Nephron progenitor cell (in vitro differentiated cells): ENCODE measurements at places on chromosomes 16 and 17.

GRCh38 chr17:18225642-18226283 is 328 bp downstream of the LLGL1 start:
- peaks cover 60% of the 10 kb centered on the region for H3K4me1 ChIP-seq
- H3K27me3 ChIP-seq, result peaks cover 3% of the 10 kb centered on the region
- no peaks in the 10 kb centered on the region for H3K36me3 ChIP-seq
- H3K4me3 ChIP-seq, result peak overlapping the region; percentile 98

DNA sequence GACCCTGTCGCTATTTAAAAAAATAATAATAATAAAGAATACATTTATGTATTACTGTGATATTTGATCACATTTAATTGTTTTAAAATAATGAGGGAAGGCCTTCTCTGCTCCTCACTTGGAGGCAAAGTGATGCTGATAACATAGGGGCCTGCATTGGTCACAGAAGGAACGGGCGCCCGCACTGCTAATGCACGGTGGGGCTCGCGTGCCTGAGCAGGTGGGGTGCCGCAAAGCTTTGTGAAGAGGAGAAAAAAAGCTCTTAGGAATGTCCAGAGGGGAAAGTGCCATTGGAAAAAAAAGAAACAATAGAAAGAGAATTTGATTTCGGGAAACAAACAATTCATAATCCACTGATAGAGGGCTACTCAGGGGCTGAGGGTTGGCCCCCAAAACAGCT is 143.8 kb downstream of the ZNF423 start:
- H3K36me3 ChIP-seq, result peaks cover 8% of the 10 kb centered on the region
- DNase-seq, result no peak

GRCh38 chr17:66073384-66073783 is 118.5 kb downstream of the CEP112 start:
- H3K4me1 ChIP-seq, result no peaks in the 10 kb centered on the region
- no peak overlapping the region for H3K4me3 ChIP-seq
- peaks cover 45% of the 10 kb centered on the region for H3K36me3 ChIP-seq
- DNase-seq, result no peak
- H3K27ac ChIP-seq, result no peak overlapping the region

DNA sequence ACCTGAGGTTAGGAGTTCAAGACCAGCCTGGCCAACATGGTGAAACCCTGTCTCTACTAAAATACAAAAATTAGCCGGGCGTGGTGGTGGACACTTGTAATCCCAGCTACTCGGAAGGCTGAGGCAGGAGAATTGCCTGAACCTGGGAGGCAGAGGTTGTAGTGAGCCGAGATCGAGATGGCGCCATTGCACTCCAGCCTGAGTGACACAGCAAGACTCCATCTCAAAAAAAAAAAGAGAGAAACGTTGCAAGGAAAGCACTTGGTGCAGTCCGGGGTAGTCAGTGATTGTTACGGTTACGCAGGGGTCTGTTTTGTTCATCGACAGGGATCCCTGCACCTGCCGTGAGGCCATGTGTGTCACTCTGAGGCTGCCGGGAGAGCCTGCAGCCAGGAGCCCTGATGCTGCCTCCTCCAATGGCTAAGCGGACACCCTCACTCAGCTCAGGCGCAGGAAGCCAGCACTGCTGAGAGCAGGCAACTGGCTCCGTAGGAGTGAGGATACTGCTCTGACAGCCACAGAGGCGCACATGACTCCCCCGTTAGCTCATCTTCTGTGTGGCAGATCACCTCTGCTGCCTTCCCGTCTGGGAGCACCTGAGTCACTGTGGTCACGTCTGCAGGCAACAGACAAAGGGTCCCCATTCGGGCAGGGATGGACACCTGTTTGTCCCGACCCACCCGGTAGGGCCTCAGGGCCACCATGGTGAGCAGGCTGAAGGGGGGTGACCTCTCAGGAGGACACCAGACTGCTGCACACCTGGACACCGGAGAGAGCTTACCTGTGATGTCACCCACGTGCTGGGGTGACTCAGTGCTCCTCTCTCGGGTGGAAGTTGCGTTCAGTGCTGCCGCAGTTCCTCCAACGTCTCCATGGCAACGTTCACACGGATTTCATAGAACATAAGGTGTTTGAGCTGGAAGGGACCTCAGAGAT is 5.2 kb upstream of the RAB26 start:
- no peak overlapping the region for H3K27ac ChIP-seq
- peaks cover 5% of the 10 kb centered on the region for H3K36me3 ChIP-seq
- DNase-seq, result no peak
- no peak overlapping the region for H3K4me3 ChIP-seq
- peaks cover 18% of the 10 kb centered on the region for H3K4me1 ChIP-seq

DNA sequence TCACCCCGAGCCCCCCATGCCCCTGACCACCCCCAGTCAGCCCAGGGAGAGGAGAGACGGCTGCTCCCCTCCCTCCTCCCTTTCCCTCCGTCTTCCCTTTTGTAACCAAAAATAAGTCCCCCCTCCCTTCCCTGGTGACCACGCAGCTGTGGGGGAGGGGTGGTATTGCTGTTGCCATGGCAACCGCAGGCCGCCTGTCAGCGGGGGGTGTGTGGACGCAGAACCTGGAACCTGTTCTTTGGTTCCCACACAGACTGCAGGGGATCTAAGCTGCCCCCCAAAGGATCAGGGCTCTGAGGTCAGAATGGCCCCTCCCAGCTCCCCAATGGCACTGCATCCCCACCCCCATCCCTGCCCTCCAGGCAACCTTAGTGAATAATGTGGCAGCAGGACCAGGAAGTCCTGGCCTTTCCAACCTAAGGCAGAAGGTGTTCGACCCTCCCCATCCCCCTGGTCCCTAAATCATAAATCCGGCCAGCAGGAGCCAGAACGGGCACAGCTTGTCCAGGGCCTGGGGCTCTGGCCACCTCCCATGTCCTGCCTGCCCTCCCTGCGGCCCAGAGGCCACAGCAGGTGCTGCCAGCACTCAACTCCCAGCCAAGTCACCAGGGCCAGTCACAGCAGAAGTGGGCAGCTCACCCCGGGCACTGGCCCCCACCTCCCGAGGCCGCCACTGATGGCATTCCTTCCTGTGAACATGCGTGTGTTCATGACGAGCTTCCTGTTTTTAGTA is 12.0 kb downstream of the CA4 start:
- no peak overlapping the region for H3K27ac ChIP-seq
- H3K4me1 ChIP-seq, result peaks cover 62% of the 10 kb centered on the region
- peak overlapping the region; percentile 35 for H3K4me3 ChIP-seq
- peak; percentile 50 for DNase-seq
- H3K27me3 ChIP-seq, result peaks cover 59% of the 10 kb centered on the region
- no peaks in the 10 kb centered on the region for H3K36me3 ChIP-seq

- no peaks in the 10 kb centered on the region for H3K36me3 ChIP-seq
- no peak for DNase-seq
- peaks cover 23% of the 10 kb centered on the region for H3K4me1 ChIP-seq
- peaks cover 2% of the 10 kb centered on the region for H3K27me3 ChIP-seq
Measured at GRCh38 chr17:60325730-60326524, 66.0 kb downstream of the USP32 start.

DNA sequence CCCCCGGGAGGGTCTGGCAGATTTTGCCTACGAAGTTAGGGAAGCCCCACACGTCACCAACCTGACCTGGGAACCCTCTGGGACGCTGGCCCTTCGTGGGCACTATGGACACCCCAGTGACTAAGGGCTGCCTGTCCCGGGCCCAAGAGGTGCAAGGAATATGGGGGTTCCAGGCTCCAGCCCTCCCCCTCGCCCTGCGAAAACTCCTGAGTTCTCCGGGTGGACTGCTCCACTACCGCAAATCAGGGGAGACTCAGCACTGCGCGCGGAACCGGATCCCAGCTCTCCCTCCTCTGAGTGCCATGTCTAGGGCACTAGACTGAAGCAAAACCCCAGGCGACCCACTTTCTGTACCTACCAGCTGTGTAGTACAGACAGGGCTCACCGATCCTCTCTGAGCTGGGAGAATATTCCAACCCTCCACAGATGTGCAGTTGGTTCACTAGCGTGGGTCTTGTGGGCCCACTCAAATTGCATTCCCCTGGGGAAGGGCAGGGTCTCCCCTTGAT is at the start of gene ARL5C:
Gene ARL5C, minus strand, starts transcription at position 321 of the 509 bp plus-strand sequence. CDS start 401 bp downstream, outside the sequence.
- peak within 1 kb of the TSS; percentile 86 for H3K4me3 ChIP-seq
- no peaks in the 10 kb centered on the region for H3K36me3 ChIP-seq
- H3K4me1 ChIP-seq, result peaks cover 45% of the 10 kb centered on the region
- peak within 1 kb of the TSS; percentile 11 for H3K27ac ChIP-seq
- no peak for DNase-seq

GRCh38 chr17:31156326-31156725 is 61.5 kb downstream of the NF1 start:
- no peaks in the 10 kb centered on the region for H3K4me1 ChIP-seq
- H3K4me3 ChIP-seq, result no peak overlapping the region
- no peak overlapping the region for H3K27ac ChIP-seq
- DNase-seq, result no peak
- H3K27me3 ChIP-seq, result no peaks in the 10 kb centered on the region

DNA sequence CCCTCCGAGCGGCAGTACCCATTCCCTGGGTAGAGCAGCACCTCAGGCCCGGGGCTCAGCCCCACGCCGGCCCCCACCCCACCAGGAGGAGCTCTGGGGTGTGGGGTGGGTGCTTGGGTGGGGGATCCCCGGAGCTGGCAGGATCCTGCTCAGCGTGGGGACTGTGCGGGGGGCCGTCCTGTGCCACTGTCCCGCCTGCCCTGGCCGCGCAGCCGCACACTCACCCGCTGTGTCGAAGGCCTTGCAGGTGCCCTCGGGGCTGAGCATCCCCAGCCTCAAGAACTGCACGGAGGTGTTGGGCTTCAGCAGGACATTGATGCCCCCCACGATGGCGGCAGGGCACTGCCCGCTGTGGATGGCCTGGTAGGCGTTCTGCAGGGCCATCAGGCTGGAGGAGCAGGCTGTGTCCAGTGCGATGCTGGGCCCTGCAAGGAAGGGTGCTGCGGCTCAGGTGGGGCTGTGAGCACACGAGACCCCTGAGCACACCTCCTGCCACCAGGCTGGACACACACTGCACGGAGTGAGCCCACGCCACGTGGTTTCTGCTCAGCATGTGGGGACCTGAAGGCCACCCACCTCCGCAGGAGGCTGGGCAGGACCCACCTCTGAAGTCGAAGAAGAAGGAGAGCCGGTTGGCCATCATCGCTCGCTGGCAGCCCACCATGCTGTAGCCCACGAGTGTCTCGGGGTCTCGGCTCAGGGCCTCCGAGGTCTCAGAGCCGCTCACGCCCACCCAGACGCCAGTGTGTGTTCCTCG is 4.9 kb downstream of the FASN start:
- H3K27ac ChIP-seq, result no peak overlapping the region
- no peak overlapping the region for H3K4me3 ChIP-seq
- H3K27me3 ChIP-seq, result no peaks in the 10 kb centered on the region
- no peaks in the 10 kb centered on the region for H3K36me3 ChIP-seq
- peaks cover 9% of the 10 kb centered on the region for H3K4me1 ChIP-seq

- H3K27ac ChIP-seq, result no peak overlapping the region
- H3K4me1 ChIP-seq, result peaks cover 57% of the 10 kb centered on the region
- H3K4me3 ChIP-seq, result no peak overlapping the region
- DNase-seq, result no peak
- H3K27me3 ChIP-seq, result peaks cover 21% of the 10 kb centered on the region
- no peaks in the 10 kb centered on the region for H3K36me3 ChIP-seq
Measured at GRCh38 chr17:78349891-78350642, 9.8 kb downstream of the SOCS3 start.

- peaks cover 10% of the 10 kb centered on the region for H3K4me1 ChIP-seq
- no peak for DNase-seq
- H3K36me3 ChIP-seq, result no peaks in the 10 kb centered on the region
Measured at GRCh38 chr17:81808778-81809555, 5.0 kb downstream of the GCGR start.

- peaks cover 41% of the 10 kb centered on the region for H3K4me1 ChIP-seq
- H3K27ac ChIP-seq, result peak overlapping the region; percentile 89
- H3K36me3 ChIP-seq, result peaks cover 3% of the 10 kb centered on the region
- peak overlapping the region; percentile 87 for H3K4me3 ChIP-seq
- peak; percentile 72 for DNase-seq
Measured at GRCh38 chr17:980406-981291, 1.1 kb upstream of the NXN start.

GRCh38 chr16:27417047-27417671 is 15.2 kb downstream of the IL21R start:
- H3K4me3 ChIP-seq, result no peak overlapping the region
- no peak overlapping the region for H3K27ac ChIP-seq
- H3K27me3 ChIP-seq, result peaks cover 13% of the 10 kb centered on the region
- H3K36me3 ChIP-seq, result peaks cover 2% of the 10 kb centered on the region

GRCh38 chr16:152141-153128 is at the start of gene HBZ:
HBZ (plus strand) TSS chr16:152644; CDS start chr16:152910, 266 bp downstream.
- peaks cover 15% of the 10 kb centered on the region for H3K4me1 ChIP-seq
- no peak for DNase-seq
- no peak within 1 kb of the TSS for H3K27ac ChIP-seq
- H3K36me3 ChIP-seq, result no peaks in the 10 kb centered on the region

DNA sequence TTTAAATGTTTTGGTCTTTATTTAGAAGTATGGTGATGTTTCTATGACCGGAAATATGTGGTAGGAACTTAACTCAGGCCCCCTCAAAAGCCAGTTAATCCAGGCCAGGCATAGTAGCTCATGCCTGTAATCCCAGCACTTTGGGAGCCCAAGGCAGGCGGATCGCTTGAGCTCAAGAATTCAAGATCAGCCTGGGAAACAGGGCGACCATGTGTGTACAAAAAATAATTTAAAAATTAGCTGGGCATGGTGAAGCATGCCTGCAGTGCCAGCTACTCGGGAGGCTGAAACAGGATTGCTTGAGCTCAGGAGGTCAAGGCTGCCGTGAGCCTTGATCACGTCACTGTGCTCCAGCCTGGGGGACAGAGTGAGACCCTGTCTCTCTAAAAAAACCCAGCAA is 10.3 kb downstream of the RSL1D1 start:
- peaks cover 74% of the 10 kb centered on the region for H3K36me3 ChIP-seq
- no peak overlapping the region for H3K4me3 ChIP-seq
- peaks cover 11% of the 10 kb centered on the region for H3K4me1 ChIP-seq
- DNase-seq, result no peak
- no peak overlapping the region for H3K27ac ChIP-seq
- no peaks in the 10 kb centered on the region for H3K27me3 ChIP-seq

- H3K4me3 ChIP-seq, result no peak overlapping the region
- no peak overlapping the region for H3K27ac ChIP-seq
- DNase-seq, result peak; percentile 28
- peaks cover 12% of the 10 kb centered on the region for H3K4me1 ChIP-seq
- peaks cover 3% of the 10 kb centered on the region for H3K27me3 ChIP-seq
- H3K36me3 ChIP-seq, result no peaks in the 10 kb centered on the region
Measured at GRCh38 chr16:73319737-73320136, 271.8 kb upstream of the ZFHX3 start.

- H3K27ac ChIP-seq, result peak overlapping the region; percentile 77
- peaks cover 7% of the 10 kb centered on the region for H3K27me3 ChIP-seq
- H3K36me3 ChIP-seq, result peaks cover 16% of the 10 kb centered on the region
- no peak overlapping the region for H3K4me3 ChIP-seq
- no peak for DNase-seq
Measured at GRCh38 chr17:57579245-57579644, 165.9 kb downstream of the CCDC182 start.

DNA sequence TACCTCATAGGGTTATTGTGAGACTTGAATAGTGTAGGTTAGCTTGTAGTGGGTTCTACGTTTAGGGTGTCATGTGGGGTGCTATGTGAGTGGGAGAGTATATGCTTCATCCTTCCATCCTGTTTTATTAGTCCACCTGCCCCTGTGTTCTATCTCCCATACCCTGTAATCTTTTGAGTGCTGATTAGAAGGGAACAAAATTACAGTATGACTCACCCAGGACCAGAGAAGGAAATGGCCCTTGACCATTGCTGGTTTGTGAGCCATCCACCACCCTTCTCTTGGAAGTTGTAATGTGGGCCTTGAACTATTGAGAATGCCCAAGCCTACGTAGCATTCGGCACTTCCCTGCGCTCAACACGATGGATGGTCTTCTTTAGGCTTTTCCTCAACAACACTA is 17.1 kb downstream of the SAP30BP start:
- no peaks in the 10 kb centered on the region for H3K27me3 ChIP-seq
- no peaks in the 10 kb centered on the region for H3K4me1 ChIP-seq
- H3K36me3 ChIP-seq, result peaks cover 37% of the 10 kb centered on the region
- no peak for DNase-seq
- no peak overlapping the region for H3K4me3 ChIP-seq
